Activated CD4-positive, alpha-beta T cell treated with anti-CD3 and anti-CD28 coated beads, Interleukin-2, amount 50 U/mL, for 1 hour (primary cell): ENCODE measurements at places on chromosomes 1 and 21.

GRCh38 chr21:37087188-37087587 is 14.1 kb downstream of the TTC3 start:
- no peak for DNase-seq

GRCh38 chr1:222792744-222793143 is 22.1 kb upstream of the DISP1 start:
- DNase-seq, result no peak

- DNase-seq, result no peak
Measured at GRCh38 chr1:154843636-154844296, 26.3 kb downstream of the KCNN3 start.

DNA sequence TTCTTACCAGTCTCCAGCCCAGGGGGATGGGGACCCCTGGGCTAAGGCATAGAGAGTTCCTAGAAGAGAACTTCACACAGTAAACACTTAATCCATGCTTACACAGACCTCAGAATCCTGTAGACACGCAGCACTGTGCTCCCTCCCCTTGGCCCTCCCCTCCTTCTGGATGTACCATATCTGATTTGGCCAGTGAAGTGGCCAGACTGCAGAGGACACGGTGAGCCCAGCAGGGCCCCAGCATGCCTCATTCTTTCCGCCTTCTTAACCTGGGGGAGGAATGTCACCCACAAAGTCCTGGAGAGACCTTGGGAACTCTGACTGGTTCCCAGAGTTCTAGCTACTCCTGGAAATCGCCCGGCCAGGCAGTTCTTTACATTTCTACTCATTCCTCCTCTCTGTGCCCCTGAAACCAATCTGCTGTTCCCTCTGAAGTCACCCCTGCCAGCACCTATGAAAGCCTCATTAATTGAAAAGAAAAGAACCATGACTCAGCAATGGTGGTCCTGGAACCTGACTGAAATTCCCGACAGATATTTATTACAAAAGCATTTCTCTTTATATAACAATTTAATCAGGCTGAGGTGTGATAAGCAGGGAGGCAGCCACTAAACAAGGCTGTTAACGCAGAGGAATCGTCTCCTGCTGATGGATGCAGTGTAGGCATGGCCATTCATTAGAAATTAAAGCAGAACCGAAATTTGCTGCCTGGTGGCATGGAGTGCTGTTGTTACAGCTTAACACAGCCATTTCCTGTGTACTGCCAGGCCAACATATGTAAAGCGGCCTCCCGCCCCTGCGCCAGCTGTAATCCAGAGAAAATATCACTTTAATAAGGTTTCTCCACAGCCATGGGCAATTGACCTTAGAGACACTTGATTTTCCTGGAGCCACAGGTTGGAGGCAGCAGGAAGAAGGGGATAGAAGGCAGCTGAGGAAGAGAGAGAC is 74.6 kb upstream of the KCND3 start:
- no peak for DNase-seq

GRCh38 chr1:209659909-209660308 is 7.7 kb upstream of the LAMB3 start:
- no peak for DNase-seq
